ENCODE measurements at places on chromosomes 11 and 22.

DNA sequence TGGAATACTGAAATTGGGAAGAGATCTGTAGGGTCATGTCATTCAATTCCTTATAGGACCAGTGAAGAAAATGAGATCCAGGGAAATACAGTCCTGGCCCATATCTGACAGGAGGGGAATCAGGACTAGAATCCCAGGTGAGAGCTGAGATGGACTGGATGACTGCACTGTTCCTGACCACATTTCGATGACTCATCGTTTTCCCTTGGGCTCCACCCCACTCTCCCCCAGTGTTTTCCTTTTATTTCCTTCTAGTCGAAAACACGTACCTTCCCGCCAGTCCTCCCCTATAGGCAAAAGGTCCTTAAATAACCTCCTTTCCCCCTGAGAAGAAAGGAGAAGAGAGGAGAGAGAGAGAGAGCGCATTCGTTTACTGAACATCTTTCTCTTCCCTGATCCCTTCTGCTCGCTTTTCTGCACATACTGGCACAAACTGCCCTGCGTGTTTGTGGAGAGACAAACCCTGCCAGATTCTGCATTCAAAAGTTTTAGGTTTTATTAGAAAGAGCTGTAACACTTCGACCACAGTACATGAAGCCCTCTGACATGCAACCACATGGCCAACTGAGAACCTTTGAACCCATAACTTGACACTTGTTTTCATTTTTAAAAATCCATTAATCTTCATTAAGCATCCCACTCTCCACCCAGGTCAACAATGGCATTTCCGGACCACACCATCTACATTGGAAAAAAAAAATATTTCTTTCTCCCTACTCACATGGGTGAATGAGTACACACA lies 565.7 kb downstream of the METTL15 start:
- DNase-seq = no peak

GRCh38 chr22:19097518-19097917 lies 24.7 kb downstream of the DGCR2 start:
- DNase-seq = no peak

DNA sequence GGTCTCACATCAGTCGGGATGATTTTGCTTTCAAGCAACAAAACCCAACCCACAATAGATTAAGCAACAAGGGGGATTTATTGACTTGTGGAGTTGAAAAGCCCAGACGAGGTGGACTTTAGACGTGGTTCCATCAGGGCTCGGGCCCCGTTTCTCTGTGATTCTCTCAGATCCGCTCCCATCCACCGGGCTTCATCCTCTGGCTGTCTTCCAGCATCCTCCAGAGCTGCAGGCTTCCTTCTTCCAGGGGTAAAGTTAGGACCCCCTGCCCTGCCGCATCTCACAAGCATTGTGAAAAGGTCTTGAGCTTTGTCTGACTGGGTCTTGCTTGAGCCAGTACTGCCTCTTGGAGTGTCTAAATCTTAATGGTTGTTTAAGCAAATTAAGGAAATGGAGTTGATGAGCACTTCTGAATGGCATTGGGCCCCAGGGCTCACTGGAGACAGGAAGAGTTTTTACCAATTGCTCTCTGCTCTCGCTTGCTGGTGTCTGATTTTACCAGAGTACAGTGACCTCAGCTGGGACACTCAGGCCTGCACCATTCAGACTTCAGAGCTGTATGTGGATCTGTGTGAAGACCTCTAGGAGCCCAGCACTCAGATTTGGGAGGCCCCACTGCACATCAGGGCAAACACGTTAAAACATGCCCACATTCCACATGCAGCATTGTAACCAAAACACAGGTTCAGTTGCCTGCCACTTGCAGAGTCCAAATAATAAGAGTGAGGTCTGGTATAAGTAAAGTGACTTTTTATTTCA lies 13.5 kb upstream of the FTH1 start:
- DNase-seq = no peak

DNA sequence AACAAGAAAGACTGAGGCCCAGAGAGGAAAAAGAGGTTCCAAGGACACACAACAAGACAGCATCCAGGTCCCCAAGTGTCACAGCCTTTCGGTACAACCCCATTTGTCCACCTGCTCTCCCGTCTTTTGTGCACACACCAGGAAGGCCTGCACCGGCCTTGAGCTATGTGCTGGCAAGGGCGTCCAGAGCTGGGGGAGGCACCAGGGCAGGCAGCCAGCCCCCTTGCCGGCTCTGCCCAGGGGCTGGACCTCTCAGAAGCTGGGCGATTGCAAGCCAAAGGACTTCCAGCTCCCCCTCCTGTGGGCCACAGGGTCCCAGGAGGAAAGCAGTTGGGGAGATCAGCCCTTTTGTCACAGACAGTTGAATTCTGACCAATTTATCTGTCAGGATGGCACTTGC lies 210.5 kb downstream of the MN1 start:
- DNase-seq = no peak

Measured in NCI-H1092 (cell line).